ENCODE measurements at places on chromosomes 3 and 15.

GRCh38 chr3:191762323-191762960 is 301.5 kb downstream of the PYDC2 start:
- no peak for DNase-seq

DNA sequence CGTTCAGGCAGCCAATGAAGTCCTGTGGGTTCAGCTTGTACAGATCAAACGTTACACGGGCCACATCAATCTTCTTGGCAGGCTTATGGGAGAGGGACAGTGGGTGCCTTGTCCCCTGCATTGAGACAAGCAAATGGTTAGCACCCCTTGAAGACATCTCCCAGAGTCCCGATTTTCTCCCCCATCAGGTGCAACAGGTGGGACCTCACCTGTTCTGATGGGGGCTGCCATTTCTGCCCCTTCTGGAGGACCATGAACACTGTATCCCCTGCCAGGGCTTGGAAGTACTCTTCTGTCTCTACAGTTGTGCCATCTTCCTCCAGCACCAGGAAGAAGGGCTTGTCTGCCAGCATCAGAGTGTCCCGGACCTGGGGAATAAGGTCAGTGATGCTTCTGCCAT is 10.1 kb downstream of the CIDEC start:
- no peak for DNase-seq

DNA sequence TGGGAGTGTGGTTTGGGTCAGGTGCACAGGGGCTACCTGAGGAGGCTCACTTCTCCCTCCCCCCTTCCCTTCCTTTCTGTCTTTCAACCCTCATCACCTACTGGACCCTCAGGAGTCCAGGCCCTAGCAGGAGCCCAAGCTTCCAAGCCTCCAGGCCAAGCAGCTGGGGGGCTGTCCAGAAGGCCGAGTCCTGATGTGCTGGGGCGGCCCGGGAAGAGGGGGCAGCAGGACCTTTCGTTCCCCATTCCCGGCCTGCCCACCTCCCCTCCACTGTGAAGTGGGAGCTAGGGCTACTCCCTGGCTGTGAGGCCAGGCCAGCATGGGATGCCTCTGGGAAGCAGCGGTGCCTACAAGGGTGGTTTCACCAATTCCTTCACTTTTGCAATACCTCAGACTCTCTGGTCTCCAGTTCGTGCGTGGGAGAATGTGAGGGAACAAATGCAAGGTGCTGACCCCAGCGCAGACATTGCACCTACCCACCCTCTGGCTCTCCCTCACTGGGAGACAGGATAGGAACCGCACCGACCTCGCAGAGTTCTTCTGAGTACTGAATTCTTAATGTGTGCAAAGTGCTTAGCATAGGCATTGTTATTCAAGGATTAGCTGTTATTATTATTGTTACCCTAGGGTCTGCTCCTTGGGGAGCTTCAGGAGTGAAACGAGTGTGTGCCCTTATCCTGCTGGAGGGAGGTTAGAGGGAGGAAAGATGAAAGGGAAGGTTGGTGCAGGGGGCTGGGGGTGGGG is 2.5 kb downstream of the EPHB3 start:
- no peak for DNase-seq

DNA sequence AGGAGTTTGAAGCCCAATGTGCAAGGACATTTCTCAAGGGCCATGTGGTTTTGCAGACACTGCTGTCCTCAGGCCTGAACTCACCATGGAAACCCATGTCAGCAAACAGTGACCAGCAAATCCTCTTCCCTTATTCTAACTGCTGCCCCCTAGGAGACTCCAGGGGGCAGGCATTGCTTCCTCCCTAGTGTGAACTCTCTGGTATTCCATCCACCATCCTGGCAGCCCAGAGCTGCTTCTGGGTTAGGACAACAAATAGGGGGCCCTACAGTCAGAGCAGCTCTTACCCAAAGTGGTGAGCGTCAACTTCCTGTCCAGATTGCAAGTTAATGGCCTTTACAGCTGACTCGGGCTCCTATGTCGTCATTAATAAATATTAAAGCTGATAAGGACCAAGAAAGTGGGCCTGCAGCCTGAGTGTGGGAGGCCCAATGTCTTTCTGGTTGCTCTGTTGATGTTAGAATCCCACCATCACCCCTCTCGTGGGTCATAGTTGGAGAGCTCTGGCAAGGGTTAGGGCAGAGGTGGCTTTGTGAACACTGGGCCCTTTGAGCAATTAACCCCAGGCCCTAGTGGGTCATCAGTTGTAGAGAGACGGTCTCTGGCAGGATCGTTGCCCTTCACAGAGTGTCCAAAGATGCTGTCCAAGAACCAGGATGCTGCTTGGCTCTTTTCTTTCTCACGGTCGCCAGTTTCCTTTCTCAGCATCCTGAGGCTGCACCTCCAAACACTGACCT is 41.5 kb downstream of the TGM4 start:
- no peak for DNase-seq

DNA sequence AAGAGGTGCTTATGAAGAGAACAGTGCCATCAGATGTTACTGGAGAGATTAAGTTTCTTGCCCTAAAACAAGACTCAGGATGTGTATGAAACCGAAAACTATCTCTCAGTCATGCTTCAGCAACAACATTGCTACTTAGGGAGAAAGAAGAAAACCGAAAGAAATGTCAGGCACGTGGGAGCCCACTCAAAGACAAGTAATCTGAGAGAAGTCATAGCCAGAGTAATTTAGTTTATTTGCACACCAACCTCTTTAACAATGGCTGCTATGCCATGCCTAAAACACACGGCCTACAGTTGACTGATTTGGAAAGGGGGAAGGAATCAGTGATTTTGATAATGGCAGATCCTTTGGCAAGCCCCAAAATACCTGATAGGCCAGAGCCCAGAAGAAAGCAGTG is 162.9 kb downstream of the TIGIT start:
- no peak for DNase-seq

- no peak for DNase-seq
Measured at GRCh38 chr3:157369727-157370421, 66.8 kb upstream of the PTX3 start.

DNA sequence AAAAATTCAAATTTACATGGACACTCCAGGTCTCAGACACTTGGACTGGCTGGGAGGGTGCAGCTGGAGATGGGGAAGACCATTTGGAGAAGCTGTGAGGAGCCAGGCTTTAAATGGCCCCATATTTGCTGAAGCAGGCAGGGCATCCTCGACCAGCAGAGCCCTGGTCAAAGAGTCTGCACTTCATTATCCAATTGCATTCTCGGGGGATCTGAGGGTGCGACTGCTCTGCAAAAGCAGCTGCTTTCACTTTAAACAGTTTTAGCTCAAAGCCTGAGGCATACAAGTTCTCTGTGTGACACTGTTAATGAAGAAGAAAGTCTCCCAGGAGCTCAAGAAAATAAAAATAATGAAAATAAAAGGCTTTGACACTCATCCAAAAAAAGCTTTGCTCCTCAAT is 98.0 kb upstream of the SLC25A36 start:
- DNase-seq, result no peak

DNA sequence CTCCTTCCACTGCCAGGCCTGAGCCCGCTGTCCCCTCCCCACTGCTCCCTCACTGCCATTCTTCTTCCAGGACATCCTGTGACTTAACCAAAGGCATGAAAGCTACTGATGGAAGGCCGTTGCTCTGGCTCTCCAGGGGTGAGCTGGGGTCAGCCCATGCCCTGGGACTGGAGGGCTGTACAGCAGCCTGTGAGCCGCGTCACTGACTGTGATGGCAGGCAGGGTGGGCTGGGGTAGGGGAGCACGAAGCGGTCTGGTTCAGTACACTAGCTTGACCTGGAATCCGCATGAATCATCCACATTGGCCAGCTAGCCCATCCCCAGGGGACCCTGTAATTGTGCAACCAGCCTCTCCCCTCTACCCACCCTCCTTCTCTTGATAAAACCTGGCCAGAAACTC is 30.8 kb downstream of the CORO2B start:
- DNase-seq, result no peak

DNA sequence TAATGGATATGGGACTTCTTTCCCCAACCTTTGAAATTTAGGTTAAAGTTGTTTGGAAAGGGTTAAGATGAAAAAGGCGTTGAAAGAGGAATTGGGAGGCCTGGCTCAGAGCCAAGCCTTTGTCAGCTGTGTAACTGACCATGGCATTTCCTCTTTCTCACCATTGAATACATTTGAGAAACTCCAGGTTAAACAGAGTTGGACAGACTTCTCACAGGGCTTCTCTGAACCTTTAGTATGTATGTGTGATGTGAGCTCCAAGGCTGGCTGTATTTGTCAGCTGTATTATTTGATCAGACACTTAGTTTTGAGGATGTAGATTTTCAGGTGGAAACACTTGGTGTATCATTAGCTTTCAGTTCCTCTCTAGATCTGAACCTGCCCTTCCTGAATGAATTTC is 136.4 kb upstream of the GOLGA6L4 start:
- DNase-seq, result no peak

GRCh38 chr15:65413760-65414144 is 9.0 kb downstream of the IGDCC4 start:
- DNase-seq, result no peak

- DNase-seq, result no peak
Measured at GRCh38 chr3:45608885-45609284, 14.3 kb downstream of the LIMD1 start.
